ENCODE measurements at places on chromosomes 13 and 19.

GRCh38 chr19:17671906-17672305 is 16.2 kb downstream of the UNC13A start:
- DNase-seq, result peak; percentile 65

- no peak for DNase-seq
These were observed 254.9 kb upstream of the PCDH20 start for GRCh38 chr13:61670384-61671161.

DNA sequence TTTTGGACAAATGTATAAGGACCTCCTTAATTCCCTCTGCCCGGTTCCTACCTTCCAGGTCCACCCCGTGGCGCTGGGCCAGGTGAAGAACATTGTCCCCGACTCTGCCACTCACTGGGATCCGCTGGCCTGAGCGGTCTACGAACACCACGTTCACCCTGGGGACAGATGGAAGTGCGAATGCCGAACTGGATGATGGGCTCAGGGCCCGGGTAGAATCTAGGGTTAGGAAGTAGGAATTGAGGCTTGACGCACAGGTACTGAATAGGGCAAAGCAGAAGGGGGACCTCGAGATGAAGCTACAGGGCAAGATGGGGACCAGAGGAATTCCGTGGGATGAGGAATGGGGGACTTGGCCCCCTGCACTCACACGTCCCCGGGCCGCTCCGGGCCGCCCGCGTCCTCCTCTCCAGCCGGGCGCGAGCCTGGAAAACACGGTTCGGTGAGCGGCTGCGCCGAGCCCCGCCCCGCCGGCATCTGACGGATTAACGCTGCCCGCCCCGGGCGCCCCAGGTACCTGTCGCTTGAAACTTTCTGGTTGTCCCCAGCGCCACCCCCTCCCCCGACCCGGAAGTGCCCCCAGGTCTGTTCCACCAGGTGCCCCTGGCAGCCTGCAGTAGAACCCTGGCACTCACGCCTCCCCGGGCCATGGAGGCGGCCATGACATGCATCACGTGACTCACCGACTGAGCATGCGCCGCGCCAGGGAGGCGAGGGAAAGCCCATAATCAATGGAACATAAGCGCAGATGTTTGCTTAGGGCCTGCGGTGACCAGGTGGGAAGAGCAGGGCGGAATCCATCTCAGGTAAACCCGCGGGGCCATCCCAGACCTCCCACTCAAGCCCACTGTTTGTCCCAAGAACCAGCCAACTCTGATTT is at the start of gene FDX2:
Gene FDX2 (minus strand): TSS at position 681 of the 880 bp plus-strand sequence. CDS start 19 bp downstream, at position 662.
- peak; percentile 79 for DNase-seq

DNA sequence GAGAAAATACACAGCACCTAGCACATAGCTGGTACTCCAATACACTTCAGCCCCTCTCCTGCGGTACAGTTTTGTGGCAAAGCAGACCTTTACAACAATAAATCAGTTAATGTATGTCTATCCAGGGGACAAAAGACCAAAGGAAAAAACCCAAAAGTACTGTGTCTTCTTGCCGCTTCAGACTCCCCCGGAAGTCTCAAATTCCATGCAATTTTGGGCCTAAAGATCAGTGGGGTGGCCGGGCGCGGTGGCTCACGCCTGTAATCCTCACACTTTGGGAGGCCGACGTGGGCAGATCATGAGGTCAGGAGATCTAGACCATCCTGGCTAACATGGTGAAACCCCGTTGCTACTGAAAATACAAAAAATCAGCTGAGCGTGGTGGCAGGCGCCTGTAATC is 16.2 kb downstream of the CARS2 start:
- no peak for DNase-seq

DNA sequence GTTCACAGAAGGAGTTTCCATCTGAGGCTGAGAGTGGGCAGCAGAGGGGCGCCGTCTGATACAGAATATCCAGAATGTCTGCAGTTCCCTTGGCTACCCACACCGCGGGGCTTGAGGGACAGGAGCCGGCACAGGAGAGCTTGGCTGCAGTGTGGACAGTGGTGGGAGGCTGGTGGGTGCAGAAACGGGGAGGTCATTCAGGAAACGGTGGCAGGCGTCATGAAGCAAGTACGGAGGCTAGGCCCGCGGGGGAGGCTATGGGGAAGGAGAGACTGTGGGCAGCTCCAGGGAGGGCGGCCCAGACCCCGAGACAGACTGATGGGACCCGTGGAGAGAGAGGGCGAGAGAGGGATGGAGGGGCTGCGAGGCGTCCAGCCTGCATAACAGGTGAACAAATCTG is 55.2 kb upstream of the UQCRFS1 start:
- no peak for DNase-seq

DNA sequence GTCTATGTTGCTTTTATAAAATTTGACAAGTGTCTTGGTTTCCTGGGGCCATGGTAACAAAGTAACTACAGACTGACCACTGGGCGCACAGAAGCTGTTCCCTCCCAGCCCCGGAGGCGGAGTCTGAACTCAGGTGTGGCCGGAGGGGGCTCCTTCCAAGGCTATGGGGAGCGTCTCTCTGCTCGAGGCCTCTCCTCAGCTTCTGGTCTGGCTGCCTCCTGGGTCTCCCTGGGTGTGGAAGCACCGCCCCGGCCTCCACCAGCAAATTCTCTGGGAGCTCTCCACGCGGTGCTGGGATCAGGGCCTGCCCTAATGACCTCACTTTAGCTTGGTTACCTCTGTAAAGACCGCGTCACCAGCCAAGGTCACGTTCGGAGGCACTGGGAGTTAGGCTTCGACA is 45.7 kb upstream of the F7 start:
- no peak for DNase-seq

DNA sequence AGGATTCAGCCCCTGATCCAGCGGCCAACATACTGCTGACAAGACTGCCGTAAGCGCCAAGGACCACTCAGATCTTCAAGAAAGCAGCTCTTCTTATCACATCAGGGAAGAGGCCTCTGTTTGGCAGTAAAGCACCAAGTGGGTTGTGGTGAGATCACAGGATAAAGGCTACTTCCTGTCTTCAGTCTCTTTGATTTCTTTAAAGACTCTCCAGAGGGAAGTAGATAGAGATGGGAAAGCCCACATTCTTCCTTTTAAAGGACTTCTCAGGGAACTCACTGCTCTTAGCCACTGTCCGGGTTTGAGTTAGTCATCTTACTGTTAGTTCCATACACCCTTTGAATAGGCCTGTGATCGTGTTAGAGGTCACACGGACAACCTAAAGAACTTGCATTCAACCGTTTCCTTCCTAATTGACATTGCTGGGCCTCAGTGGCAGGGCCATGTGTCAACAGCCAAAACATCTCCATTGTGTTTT is 47.2 kb upstream of the POMP start:
- DNase-seq, result peak; percentile 71

DNA sequence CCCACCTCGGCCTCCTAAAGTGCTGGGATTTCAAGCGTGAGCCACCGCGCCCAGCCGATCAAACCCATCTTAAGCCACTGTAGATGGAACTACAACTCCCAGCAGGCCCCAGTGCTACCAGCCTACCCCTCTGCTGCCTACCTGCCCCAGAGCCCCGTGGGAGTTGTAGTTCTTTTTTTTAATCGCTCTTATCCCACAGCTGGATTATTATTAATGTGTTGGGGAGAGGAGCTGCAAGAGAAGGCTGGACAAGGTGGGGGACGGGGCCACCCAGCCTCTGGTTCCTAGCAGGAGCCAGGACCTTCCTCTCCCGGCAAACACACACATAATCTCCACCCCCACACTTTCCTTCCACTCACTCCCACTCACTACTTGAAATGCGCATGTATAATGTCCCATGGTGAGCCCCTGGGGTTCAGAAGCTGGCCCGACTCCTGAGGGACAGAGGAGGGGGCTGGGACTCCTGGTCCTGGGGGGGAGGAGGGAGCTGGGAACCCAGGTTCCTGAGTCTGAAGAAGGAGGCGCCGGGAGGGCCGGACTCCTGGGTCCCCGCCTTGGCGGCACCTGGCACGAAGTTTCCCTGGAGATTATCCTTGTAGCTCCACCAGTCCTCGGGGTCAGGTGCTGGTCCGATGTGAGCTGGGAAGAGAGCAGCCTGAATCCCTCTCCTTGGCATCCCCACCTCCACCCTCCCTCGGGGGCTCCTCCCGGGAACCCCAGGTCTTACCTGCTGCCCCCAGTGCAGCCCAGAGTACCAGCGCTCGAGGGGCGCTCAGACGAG is 958 bp downstream of the CA11 start:
- DNase-seq, result peak; percentile 78

DNA sequence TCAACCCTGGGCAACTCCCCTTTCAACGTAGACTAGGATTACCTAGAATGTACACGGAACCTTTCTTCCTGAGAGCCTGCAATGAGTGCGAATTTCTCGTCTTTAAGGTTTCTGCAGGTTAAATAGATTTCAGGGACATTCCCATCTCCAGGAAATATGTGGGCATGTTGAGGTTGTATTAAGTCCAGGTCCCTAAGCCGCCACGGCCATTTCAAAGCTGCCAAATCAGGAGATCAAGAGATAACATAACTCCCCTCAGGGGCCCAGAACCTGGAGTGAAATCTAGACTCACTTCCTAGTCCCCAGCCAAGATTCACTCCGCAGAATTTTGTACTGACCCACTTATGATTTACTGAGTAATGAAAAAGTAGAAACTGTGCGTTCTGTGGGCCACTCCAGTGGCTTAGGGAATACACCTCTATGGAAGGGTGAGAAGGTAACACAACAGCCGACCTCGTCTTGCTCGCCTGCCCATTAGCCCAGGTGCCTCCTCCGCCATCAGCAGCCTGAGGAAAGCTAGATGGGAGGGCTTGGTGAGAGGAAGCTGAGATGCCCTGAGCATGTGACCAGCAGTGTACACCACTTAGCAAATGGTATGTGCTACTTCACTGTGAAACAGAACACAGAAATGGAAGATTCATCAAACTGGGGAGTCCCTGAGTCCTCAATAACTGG is 98.5 kb upstream of the SOX1 start:
- no peak for DNase-seq

- DNase-seq, result peak; percentile 16
These were observed 2.0 kb upstream of the USF2 start for GRCh38 chr19:35266520-35267352.

GRCh38 chr19:53942001-53942786 is 20.5 kb upstream of the CACNG8 start:
- DNase-seq, result peak; percentile 7

DNA sequence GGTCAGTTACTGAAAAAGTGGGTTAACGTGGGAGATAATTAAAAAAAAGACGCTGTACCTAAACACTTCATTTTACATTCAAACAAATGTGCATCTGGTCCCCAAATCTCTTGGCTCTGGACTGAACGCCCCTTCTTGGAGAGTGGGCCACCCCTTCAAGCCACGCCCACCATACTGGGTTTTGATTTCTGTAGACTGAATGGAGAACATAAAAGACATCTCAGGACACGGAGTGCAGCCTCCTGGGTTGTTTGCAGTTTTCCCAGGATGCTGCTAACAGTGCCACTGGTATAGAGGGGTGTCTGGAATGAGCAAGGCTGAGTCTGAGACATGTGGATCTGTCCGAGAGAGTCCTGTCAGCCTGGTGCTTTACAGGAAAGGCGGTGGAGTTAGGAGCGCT is 10.6 kb downstream of the TFDP1 start:
- no peak for DNase-seq

DNA sequence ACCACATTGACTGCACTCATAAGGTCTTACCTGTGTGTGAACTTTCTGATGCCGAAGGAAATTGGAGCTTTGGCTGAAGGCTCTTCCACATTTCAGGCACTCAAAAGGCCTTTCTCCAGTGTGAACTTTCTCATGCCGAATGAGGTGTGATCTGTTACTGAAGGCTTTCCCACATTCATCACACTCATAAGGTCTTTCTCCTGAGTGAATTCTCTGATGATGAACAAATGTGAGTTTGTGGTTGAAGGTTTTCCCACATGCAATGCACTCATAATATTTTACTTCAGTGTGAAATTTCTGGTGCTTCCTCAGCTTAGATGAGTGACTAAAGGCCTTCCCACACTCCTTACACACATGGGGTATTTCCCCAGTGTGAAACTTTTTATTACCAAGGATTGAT is 5.7 kb downstream of the ZNF132 start:
- DNase-seq, result no peak

GRCh38 chr19:6225232-6225865 is 54.4 kb downstream of the MLLT1 start:
- DNase-seq, result no peak

- no peak for DNase-seq
These were observed 1.8 kb upstream of the ATP4A start for GRCh38 chr19:35565016-35565856.

All from EH (cell line).